NCI-H526 treated with DMSO at 0.1 percent for 48 hours (cell line): ENCODE measurements at places on chromosomes 11 and 22.

- peak; percentile 89 for DNase-seq
Observed at GRCh38 chr11:120564573-120565311, 53.2 kb downstream of the GRIK4 start.

DNA sequence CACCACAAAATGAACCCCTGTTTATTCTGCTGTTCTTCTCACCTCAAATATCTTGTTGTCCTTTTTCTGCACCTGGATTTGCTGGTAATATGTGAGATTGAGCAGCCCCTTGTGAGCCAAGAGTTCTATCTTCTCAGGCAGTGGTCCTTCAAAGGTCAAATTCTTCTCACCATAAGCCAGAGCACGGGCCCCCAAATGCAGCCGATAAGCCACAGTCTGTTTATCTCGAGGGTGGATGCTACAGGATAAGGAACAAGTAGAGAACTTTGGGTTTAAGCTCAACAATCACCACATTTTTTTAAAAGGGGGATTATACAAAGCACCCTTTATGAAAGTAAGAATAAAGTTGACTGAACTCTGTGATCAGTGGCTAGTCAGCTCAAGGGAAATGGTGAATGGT, 15.8 kb downstream of the TBRG1 start:
- DNase-seq = no peak

DNA sequence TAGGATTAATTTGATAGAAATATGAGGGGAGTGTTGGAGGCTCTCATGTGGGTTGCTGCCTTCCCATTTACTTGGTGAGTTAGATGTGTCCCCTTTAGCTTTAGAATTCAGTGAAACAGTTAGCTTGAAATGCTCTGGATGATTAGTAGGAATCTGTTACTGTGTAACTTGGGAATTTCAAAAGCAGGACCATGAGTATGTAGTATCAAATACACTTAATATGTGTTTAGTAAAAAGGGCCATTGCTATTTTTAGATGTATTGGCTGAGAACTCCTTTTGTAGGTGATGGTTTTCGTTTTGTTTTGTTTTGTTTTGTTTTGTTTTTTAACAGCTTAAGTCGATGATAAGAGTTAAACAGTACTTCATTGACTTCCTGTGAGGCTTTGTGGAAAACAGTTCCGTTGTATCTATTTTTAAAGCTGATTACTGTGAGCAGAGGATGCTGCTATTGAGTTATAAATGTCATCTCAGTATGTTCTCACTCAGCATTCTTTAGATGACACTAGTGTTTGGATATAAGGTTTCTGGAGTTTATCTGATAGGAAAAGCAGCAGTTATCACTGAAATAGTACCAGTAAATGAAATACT, 53.5 kb downstream of the MCAM start:
- DNase-seq = no peak

DNA sequence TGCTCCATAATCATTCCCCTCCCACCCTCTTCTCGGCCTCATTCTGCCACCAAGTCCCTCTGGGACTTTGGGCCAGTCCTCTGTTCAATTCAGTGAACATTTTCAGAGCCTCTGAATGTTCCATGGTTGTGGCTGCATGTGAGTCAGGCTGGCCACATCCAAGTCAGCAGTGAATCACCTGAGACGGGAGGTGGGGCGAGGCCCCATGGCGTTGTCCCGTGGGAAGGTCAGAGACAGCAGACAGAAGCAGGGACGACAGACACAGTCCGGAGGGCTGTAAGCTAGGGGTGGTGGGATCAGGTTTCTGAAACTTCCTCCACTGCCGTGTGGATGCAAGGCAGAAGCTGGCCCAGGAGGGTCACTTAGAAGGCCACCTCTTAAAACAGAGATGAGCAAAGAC, 324.8 kb downstream of the MN1 start:
- DNase-seq = no peak

GRCh38 chr22:24894998-24895397, 51.5 kb downstream of the LHFPL7 start:
- DNase-seq = no peak

GRCh38 chr11:86245369-86246292, 1.1 kb downstream of the EED start:
- DNase-seq = no peak

DNA sequence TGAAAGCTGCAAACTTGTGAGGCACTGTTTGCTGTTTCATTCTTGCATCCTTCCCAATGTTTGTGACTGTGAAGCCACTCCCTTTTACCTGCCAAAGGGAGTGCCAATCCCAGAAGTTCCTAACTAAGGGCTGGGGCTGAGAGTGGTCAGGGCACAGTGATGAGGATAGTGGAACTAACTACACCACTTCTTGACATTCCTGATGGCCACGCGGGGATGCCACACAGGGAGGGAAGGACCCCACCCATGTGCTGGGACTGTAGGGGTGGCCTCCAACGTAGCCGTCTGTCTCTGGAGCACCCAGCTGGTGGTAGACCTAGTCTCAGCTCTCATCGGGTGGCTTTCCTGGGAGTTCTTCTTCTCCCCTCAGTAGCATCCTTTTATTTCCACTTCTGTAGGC, 335.5 kb downstream of the CADM1 start:
- no peak for DNase-seq

GRCh38 chr11:2385156-2386151, 8.3 kb downstream of the CD81 start:
- peak; percentile 97 for DNase-seq

DNA sequence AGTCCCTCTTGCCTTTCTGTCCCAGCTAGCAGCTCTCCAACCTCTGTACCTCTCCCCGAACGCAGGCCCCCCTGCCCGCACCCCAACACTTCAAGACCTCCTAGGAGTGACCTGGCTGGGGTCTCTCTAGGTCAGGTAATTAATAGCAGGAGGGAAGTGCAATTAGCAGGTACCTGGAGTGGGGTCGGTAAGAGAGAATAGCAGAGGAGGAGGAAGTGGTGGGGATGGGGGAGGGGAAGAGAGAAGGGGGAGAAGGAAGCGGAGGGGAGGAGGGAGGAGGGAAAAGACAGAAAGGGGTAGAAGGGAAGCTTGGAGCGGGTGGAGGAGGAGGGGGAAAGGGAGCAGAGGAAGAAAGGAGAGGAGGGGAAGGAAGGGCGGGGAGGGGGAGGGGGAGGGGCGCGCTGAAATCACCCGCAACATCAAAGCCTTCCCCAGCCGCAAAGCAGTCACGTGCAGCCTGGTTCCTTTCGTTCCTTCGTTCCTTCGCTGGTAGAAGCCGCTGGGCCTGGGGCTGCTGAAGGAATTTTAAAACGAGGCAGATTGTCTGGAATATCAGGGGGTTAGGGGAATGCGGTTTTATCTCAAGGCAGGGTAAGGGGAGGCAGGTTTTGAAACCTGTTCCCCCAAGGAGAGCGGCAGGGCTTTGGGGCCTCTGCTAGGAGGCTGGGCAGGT, 29.3 kb upstream of the TCF20 start:
- DNase-seq = no peak

DNA sequence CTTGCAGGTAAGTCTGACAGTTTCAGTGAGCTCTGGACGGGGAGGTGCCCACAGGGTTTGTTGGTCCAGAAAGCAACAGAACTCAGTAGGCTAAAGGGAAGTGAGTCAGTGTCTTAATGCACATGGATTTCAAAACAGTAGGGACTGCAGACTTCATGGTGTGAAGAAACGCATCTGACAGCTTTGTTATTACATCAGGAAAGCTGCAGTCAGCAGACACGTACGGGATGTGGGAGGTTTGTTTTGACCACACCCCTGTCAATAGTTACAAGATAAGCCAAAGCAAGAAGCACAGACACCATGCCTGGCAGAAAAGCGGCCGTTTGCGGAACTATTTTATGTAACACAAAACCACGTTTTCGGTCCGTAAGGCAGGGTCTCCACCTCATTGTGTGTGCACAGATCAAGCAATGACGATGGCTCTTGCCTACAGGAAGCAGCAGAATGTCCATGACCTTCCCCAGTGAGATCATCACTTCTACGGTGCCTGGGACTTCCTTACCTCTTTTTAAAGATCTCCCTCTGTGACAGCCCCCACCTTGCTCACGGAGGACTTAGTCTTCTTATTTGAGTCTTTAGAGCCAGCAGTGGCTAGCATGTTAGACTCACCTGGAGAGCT, 58.2 kb upstream of the FTH1 start:
- DNase-seq = no peak

- DNase-seq = no peak
Observed at GRCh38 chr11:69447786-69448185, 33.7 kb upstream of the LINC01488 start.

DNA sequence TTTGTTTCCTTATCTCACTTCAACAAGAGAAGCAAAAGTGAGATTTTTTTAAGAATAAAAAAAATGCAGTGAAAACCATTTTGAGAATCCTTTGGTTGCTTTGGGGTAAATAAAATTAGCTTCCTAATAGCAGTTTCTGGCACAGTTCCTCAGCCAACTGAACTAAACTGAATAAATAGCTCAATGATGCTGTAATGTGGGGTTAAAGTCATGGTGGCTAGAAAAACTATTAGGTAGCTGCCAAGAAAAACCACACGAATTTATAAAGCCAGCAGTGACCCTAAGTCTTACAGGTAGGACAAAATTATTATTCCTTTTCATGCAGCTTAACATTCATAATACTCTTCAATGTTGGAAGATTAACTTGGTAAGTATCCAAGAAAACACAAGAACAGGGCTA, 142.4 kb downstream of the APIP start:
- no peak for DNase-seq

DNA sequence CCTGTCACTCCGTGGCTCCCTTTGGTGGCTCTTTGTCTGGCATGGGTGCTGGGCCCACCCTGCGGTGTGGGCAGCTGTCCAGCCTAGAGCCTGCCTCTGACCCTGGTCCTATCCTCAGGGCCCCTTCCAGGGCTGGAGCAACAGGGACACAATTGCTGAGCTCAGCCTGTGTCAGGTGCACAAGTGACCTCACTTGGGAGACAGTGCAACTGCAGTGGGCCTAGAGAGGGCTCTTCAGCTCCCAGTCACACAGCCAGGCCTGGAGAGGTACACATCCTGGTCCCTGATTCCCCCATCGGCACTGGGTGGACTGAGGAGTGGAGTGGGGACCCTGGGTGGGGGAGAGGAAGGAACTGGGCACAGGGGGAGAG, 43.9 kb downstream of the RTN4R start:
- DNase-seq = no peak

DNA sequence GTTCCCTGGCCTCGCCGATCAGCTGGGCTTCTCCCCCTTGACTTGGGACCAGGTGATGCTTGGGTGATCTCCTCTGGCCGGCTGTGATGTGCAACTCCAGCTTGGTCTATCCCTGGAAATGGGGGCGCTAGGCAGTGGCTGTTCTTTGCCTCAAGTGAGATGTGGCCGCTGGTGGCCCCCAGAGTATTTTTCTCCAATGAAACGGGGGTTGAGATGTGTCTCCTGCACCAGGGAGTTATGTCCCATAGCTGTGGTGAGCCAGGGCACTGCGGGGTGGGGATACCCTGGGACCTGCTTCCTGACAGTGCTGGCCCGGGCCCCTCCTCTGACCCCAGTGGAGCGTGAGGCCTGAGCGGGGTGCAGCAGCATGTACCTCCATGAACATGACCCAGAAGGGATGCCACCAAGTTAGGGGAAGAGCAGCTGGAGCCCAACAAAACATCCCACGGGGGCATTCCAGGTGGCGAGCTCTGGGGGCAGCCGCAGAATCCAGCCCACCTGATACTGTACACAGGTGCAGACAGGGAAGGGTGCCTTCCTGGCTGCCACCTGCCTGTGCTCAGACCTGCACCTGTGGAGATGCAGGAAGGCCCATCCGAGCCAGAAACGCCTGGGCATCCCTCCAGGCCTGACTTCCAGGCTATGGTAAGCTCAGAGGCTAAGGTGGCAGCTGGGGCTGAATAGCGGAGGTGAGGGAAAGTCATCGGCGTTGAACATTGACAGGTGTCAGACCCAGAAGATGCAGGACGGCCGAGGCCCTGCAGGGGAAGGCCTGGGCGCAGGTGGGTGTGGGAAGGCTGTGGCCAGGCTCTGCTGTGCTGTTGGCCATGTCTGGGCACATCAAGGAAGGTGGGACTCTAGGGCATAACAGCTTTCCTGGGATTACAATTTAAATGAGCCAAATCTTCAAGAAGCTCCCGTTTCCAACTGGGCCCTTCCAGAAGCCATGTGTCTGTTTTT, 97.3 kb downstream of the CTTN start:
- no peak for DNase-seq

GRCh38 chr11:73273222-73273895, 1.2 kb downstream of the P2RY6 start:
- DNase-seq = no peak

DNA sequence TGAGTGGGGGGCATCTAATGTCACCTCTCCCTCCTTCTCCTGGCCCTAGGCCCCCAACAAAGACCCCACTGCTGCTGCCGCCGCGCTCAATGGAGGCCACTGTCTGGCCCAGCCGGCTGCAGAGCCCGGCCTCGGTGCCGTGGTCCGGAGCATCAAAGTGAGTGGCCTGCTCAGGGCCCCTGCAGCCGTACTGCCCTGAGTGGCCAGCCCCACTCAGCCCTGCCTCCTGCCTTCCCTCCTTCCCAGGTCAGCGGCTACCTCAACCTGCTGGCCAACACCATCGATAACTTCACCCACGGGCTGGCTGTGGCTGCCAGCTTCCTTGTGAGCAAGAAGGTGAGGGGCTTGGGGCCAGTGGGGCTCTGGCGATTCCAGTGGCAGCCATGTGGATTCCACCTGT, 5.0 kb downstream of the SLC39A13 start:
- no peak for DNase-seq

- no peak for DNase-seq
Observed at GRCh38 chr11:5809122-5809519, 397 bp downstream of the OR52N2 start.

DNA sequence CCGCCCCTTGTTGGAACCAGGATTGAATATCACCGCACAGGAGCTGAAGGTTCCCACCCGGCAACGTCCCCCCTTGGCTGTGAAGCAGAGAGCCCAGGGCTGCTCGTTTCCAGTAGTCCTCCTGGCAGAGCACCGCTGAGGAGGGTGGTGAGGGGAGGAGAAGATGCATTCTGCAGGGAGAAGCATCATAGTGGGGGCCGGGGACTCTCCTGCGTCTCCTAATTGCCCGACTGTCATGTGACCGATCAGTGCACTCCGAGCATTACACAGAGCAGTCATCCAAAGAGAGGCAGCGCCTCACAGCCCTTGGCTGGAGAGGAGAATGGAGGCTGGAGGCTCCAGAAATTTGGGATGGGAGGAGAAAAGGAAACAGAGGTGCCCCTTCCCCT, 85.0 kb upstream of the SEPTIN5 start:
- no peak for DNase-seq
